ENCODE measurements at places on chromosomes 7 and 10.
A peak's percentile ranks its signal among the peaks of the same experiment; 100 is the strongest.

DNA sequence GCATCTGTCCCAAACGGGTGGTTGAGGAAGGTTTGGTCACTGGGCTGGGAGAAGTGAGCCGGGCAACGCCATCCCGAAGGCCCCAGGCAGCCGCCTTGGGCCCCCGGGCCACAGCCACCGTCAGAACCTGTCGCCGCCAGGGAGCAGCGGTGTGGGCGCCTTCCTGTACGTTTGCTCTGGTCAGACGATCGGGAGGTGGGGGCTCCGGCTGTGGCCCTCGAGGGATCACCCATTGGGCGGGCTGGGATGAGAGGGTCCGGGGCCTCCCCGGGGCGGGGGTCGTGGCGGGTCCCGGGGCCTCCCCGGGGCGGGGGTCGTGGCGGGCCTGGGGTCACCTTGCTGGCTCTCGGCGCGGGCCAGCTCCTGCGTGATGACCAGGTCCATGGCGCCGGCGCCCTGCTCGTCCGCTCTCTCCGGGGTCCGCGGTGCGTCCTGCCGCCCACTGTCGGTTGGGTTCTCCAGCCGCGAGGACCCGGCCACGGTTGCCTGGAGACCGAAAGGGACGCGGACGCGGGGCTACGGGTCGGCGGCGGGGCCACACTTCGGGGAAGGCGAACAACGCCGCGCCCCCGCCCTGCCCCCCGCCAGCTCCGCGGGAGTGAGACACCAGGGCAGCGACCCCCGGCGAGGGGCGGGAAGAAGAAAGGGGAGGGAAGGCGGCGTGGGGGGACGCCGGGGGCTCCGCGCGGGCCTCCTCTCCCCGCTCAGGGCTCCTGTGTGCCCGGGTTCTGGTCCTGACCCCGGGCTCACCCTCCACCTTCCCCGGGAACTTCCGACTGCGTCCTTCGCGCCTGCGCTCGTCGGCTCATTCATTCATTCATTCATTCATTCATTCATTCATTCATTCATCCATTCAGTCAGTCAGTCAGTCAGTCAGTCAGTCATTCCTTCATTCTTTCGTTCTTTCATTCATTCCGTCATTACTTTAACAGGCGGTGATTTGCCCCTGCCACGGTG lies at the start of gene CFAP46:
Gene CFAP46 (minus strand): TSS at position 470 of the 957 bp plus-strand sequence. CDS start 86 bp downstream, at position 384.
- no peak for DNase-seq

DNA sequence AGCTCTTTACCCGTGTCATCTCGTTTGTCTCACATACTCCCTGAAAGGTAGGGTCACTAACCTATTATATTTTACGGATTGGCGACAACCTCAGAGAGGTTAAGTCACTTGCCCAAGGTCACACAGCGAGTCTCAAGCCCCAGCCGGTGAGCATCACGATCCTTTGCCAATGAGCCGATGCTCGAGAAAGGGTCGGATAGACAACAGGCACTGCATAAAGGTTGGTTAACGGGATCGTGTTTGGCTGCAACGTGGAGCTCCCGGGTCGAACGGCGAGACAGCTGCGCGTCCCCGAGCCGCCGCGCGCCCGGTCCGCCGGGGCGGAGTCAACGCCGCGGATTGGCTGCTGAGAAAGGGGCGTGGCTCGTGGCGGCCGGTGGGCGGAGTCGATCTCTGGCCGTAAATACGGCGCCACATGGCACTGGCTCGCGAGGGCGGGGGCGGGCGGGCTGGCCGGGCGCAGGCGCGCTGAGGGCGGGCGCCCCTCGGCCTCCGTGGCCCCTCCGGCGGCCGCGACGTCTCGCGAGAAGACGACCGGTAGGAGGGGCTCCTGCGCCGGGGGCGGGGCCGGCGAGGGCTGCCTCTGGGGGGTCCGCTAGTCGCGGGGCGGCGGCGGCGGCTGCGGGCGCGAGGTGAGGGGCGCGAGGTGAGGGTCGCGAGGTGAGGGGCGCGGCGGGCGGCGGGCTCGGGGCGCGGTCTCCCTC lies at the start of gene CHST12:
Gene CHST12 (plus strand): TSS at position 598 of the 704 bp plus-strand sequence. CDS start 29,029 bp downstream, outside the sequence.
- peak; percentile 93 for DNase-seq

- no peak for DNase-seq
Measured at GRCh38 chr7:104123786-104124185, 84.0 kb downstream of the ORC5 start.

DNA sequence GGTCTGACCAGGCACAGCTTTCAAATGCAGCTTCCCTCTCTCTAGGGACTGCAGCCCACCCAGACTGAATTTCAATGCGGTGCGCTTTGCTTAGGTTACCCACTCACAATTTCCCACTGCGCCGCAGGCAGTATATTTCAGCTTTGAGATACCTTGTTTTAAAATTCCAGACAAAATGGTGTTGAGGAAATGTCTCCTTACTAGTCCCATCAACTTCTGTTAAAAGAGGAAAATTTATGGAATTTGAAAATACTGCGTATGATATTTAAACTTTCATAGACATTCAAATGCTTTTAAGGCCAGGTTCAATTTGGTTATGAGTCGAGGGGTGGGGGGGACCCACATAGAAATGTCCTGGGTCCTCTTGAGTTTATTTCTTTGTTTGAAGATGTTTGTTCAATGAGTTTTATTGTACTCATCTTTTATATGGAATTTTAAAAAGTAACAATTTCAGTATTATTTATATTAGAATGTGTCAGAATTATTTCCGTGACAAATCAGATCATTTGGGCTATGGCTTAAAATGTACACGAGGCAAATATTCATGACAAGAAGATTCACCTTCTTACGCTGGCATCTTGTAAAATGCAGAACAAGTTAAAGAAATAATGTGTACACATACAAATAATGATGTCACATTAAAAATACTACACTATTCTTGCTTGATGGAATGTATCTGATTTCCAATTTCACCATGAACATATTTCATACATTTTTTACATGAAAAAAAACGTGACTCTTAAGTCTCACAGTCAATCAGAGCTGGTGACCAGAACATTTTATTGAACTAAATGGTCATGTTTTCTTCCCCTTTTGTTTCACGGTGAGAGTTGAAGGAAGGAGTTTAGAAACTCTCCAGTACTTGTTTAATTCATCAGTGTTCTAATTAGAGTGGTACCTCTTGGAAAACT lies 1.3 kb downstream of the IKZF1 start:
- DNase-seq = no peak

DNA sequence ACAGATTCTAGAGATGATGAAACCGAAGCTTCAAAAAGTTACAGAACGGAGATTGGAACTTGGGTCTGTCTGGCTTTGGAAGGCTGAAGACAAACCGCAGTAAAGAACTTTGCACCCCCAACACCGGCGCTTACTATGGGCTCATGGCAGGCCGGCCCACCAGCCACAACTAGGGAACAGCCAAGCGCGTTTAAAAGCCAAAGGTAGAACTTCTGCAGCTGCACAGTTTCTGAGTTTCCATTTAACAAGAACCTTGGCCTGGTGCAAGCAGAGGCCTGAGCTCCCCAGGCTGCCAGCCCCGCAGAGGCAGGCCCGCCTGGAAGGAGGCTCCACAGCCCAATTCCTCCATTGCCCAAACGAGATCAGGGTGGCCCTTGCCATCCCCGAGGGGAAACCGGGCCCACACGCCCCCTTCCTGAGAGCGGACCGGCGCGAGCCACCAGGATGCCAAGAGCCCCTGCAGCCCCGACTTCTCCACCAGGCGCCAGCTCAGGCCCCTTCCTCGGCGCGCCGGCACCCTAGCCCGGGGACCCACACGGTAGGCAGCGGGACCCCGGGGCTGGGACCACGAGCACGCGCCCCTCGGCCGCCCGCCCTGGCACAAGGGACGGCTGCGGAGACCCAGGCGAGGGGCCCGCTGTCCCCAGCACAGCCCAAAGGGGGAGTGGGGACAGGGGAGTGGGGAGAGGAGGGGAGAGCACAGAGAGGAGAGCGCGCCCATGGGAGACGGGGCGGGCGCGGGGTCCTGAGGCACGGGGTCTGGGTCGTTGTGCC lies 566 bp downstream of the MAD1L1 start:
- DNase-seq = no peak

- no peak for DNase-seq
Measured at GRCh38 chr7:155213955-155214740, 83.5 kb upstream of the INSIG1 start.

- no peak for DNase-seq
Measured at GRCh38 chr7:13279854-13280435, 592.5 kb downstream of the ARL4A start.

- no peak for DNase-seq
Measured at GRCh38 chr10:71622154-71622526, 97.4 kb downstream of the C10orf105 start.
